Activated CD8-positive, alpha-beta memory T cell treated with anti-CD3 and anti-CD28 coated beads for 1 hour (primary cell): ENCODE measurements at places on chromosomes 12 and 14.

- DNase-seq, result no peak
Measured at GRCh38 chr12:120748242-120748641, 22.6 kb downstream of the ACADS start.

GRCh38 chr14:31009836-31010574 is 15.4 kb upstream of the AP4S1 start:
- no peak for DNase-seq

GRCh38 chr12:23906329-23906728 is 43.1 kb downstream of the SOX5 start:
- DNase-seq, result no peak

GRCh38 chr14:102694530-102695166 is 82.6 kb upstream of the TRAF3 start:
- peak; percentile 34 for DNase-seq

GRCh38 chr14:100764471-100765115 is 37.9 kb downstream of the DLK1 start:
- DNase-seq, result no peak

GRCh38 chr14:60183138-60183537 is 17.9 kb upstream of the DHRS7 start:
- no peak for DNase-seq
